ENCODE measurements at places on chromosomes 13 and 19.

DNA sequence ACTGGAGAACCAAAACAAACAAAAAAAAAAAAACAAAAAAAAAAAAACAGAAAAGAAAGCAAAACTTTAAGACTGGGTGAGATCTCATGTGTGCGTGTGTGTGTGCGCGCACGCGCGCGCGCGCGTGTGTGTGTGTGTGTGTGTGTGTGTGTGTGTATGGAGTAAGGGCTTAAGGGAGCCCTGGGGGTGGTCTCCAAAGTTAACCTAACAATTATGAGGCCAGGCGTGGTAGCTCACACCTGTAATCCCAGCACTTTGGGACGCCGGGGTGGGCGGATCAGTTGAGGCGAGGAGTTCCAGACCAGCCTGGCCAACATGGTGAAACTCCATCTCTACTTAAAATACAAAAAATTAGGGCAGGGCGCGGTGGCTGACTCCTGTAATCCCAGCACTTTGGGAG, 46.7 kb downstream of the CYP4F22 start:
- no peak for DNase-seq

DNA sequence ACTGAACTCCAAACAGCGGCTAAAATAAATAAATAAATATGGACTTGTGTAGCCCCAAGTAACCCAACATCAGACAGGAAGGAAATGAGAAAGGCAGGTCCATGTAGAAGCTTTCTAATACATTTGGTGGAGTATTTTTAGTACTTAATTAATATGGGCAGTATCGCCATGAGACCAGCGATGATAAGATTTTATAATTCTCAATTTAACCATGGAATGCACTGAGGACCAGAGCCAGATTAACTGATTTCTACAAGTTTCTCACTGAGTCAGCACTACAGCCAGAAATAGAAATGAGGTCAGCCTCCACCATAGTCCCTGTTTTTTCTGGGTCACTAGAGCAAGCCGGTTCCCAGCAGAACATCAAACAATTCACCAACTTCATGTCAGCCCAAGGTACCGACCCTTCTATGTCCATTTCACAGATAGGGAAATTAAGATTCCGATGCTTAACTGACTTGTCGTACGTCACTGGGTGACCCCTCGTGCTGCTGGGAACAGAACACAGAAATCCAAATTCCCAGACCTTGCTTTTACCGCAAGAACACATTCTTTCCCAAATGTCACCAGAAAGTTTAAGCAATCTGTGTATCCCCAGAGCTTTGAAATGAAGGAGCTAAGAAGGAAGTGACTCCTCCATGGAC, 90.4 kb downstream of the COL4A1 start:
- DNase-seq: no peak

GRCh38 chr19:49820125-49820524, 2.0 kb downstream of the MED25 start:
- no peak for DNase-seq

DNA sequence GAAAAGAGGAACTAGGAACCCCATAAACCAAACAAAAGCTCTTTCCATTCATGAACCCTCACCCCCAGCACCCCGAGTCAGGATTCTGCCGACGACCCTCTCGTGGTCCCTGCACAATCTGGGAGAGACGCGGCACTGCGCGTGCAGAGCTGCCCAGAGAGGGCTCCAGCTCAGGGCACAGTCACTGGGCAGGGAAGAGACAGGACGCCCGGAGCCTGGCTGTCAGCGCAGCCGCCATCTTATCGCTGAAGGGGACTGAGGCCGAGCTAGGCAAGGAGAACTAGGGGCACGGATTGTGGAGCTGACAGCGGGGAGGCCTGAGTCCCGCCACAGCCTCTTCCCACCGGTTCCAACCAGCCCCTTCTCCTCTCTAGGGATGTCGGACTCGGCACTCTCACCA, 349 bp downstream of the ZNF98 start:
- no peak for DNase-seq

- DNase-seq: no peak
Measured at GRCh38 chr13:96003304-96003703, 49.9 kb downstream of the UGGT2 start.

GRCh38 chr19:13790354-13790753, 4.9 kb upstream of the ZSWIM4 start:
- DNase-seq: peak; percentile 44

- DNase-seq: no peak
Measured at GRCh38 chr13:46743191-46743590, 53.8 kb downstream of the ESD start.

GRCh38 chr13:21541980-21542379, 62.0 kb downstream of the MICU2 start:
- DNase-seq: no peak

- DNase-seq: no peak
Measured at GRCh38 chr13:82115391-82115790, 1766.9 kb downstream of the SLITRK1 start.

DNA sequence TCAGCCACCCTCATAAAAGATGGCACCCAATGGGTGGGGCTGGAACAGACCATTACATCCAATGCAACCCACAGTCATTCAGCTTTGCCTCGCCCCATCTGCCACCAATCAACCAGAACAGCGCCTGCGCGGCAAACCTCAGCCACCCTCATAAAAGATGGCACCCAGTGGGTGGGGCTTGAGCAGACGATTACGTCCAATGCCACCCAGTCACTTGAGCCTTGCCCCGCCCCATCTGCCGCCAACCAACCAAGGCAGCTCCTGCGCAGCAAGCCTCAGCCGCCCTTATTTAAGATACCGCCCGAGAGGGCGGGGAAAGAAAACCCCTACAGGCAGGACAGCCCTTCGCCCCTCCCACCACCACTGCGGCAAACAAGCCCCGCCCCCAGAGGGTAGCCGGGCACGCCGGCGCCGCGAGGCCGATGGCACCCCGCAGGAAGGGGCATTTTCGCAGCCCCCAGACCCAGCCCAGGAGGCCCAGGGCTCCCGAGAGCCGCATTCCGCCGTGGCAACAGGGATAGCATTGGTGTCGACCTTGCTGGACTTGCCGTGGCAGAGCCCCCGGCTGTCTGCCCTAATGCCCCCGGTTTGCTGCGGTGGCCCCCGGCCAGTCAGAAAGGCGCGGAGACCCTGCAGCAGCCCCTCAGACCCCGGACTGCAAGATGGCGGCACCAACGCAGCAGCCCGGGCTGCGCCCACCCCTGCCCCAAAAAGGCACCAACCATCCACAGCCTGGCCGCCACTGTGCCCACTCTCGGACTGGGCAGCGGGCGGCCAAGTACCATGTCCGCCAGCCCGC, 675 bp downstream of the PEG3 start:
- peak; percentile 82 for DNase-seq

DNA sequence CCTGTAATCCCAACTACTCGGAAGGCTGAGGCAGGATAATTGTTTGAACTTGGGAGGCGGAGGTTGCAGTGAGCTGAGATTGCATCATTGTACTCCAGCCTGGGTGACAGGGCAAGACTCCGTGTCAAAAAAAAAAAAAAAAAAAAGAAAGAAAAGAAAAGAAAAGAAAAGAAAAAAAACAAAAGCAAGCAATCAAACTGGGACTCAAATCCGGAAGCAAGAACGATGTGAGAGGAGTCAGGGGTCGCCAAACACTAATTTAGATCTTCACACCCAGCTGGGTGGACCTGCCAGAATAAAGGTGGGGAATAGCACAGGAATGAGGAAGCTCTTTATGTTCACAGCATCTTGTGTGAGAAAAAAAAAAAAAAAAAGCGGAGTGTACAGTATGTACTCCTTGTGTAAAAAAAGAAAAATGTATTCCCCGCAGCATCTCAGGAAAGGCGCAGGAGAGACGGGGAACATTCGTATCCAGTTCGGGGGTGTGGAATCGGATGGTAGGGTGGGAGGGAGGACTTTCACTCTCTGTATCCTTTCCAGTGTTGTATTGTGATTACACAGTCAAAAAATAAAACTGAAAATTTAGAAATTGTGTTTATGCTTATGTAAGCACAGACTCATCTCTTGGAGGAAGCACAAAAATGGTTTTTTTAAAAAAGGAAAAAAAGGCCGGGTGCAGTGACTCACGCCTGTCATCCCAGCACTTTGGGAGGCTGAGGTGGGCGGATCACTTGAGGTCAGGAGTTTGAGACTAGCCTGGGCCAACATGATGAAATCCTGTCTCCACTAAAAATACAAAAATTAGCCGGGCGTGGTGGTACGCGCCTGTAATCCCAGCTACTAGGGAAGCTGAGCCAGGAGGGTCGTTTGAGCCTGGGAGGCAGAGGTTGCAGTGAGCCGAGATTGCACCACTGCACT, 7.6 kb downstream of the DNAJB1 start:
- peak; percentile 93 for DNase-seq

GRCh38 chr13:107241381-107241780, 673.4 kb upstream of the ARGLU1 start:
- no peak for DNase-seq
